ENCODE measurements at places on chromosomes 2 and 18.

DNA sequence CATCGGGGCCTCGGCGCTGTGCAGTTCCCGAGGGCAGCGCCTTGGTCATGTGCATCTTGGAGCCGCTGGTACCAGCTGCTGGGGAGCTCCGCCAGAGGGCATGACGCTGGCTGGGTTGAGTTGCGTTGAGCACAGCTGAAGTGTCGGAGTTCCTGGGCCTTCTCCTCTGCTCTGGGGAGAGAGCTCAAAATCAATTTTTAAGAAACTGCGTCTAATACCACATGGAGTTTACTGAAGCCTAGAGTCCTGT lies 48.7 kb downstream of the GREB1 start:
- no peak for DNase-seq

GRCh38 chr2:48257456-48257855 lies 272.5 kb upstream of the STON1 start:
- DNase-seq = no peak

- no peak for DNase-seq
Observed at GRCh38 chr2:238476258-238476657, 49.5 kb downstream of the ASB1 start.

GRCh38 chr2:28004086-28004485 lies 113.6 kb downstream of the BABAM2 start:
- DNase-seq = no peak

DNA sequence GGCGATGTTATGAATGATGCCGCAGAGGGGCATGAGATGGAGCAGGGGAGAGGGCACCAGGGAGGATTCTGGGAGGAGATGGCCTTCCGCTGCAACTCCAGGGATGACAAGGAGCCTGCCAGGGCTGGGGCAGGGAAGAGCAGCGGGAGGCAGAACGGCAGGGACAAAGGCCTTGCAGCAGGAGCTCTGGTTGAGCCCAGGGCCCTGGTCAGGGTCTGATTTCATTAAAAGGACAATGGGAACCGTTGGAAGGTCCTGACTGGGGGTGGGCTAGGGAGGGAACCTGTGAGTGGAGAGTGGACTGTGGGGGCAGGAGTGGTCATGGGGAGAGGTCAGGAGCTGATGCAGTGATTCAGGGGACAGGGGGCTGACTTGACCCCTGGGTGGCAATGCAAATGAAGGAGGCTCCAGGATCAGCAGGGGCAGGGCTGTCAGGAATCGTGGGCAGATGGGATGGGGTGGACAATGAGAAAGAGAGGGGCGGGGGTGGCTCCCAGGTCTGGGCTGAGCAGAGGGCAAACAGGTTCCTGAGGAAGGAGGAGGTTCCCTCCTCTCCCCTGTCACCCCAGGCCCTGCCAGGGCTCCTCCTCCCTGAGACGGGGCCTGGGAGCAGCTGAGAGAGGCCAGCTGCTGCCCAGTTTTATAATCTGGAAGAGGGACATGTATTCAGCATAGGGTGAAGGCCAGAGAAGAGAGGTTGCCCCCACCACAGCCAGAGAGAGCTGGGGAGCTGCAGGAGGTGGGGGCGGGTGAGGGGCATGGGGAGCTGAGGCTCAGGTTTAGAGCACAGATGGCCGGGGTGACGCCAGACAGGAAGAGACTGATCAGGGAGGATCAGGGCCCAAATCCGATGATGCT lies 7.3 kb upstream of the DUSP2 start:
- DNase-seq = no peak

DNA sequence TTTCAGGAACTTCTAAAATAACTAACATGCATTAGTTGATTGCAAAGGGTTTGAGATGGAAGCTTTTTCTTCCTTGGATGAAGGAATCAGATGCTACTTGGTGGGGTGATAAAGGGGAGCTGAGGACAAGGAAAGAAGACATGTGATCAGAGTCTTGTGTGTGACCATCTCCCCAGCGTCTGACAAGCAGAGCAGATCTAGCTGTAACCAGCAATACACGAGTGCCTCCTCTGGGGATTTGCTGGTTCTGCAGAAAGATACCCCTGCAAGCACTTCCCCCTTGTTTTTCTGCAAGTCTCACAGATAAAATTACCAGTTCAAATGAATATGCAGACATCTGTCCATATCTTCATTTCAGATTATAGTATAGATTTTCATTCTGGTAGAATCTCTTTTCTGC lies 2.7 kb downstream of the CDH7 start:
- no peak for DNase-seq

GRCh38 chr2:231250698-231251097 lies 52.3 kb downstream of the ARMC9 start:
- DNase-seq = no peak

GRCh38 chr2:60671966-60672365 lies 84.1 kb upstream of the PAPOLG start:
- no peak for DNase-seq

GRCh38 chr2:105883911-105884694 lies 139.4 kb downstream of the NCK2 start:
- DNase-seq = no peak

DNA sequence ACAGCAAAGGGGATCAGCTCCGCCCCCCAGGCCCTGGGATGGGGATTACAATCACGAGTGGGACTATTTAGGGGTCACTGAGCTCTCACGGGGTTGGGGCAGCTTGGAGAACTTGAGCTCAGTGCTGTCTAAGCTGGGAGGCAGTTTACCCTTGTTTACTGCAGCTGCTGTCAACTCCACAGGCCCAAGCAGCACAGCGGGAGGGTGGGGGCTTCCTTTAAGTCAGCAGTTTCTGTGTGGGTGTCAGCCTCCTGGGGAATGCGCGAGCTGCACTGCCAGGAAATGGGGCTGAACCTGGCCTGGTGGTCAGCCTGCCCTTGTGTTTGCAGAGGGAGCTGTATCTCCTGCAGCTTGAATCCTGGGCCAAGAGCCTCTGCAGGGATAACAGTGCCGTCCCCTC lies 29.8 kb downstream of the TOGARAM2 start:
- no peak for DNase-seq

DNA sequence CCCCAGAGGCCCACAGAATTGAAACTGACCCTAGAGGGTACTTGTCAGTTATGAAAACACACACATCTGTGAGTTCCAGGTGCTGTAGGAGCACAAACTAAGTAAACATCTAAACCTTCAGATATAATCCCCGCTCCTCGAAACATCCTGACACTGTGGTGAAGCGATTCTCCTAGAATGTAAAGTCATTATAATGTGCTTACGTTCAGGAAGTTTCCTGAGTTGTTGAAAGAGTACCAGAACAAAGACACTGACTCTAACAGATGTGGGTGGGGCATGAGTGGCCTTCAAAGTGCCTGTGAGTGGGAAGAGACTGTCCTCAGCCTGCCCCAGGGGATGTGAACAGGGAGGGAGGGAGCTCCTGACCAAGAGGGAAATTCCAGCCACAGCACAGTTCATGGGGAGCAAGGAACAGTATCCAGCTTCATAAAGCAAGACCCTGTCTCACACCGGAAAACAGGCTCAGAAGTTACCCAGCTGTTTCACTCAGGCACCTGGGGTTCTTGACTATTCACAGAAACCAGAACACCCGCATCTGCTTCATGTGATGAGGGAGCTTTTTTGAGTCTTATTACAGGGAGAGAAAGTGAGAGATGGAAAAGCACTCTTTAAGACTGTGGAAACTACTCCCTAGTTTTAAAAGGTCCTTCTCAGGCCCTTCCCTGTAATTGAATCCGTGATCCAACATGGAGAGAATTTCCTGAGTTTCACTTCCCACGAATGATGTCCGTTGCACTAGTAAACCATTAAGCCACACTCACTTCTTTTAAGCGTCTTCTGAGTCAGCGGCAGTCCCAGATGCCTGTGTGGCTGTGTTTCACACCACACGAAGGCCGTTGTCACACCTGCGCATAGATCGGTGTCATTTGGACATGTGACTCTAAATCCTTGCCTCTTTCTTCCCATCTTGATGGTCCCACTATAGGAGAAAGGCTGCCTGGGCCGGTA lies 88.6 kb upstream of the EML6 start:
- no peak for DNase-seq

DNA sequence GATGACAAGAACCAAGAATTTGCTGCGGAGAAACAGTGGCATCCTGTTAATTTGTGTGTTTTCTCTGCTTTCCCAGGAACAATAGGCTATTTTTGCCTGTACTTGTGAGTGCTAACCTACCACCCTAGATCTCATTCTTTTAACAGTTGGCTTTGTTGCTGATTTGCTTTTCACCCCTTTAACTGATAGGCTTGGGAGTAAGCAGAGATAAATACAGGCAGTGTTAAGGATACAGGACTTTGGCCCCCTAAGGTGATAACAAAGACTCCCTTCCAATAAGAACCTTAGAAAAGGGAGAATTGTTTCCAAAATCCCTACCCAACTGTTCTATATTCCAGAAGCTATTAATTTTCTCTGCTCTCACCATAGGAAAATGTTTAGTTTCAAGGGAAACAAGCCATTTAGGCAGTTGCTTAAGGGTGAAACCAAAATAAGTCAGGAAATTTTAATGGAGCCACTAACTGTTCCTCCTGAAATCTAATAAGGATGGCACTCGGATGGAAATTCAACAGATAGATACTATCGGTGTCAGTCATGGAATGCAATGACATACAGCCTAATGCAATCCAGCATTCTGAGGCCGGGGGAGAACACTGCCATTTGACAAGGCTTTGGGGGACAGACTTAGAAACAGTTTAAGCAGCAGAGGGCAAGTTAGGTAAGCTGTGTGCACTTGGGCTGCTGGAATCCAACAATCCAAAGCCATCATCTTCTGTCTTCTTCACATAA lies 238.8 kb downstream of the RNF152 start:
- no peak for DNase-seq

DNA sequence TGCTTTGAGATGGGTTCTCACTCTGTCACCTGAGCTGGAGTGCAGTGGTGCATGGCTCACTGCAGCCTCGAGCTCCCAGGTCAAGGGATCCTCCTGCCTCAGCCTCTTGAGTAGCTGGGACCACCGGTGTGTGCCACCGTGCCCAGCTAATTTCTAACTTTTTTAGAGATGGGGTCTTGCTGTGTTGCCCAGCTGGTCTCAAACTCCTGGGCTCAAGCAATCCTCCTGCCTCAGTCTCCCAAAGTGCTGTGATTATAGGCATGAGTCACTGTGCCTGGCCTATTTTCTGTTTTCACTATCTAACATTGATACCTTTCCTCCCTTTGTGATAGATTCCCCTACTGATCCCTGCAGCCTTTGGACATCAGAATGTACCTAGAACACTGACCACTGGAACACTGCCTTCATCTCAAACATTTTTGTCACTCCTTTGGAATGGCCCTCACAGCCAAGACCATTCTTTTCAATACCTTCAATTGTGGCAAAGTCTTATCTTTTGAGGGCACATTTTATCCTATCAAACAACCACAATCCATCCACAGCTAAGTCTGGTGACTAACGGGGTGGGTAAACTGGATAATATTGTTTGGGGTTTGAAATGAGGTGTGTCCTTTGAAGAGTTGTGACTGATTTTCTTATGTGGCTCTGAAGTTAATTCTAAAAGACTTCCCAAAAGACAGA lies 43.7 kb downstream of the EPAS1 start:
- no peak for DNase-seq

- no peak for DNase-seq
Observed at GRCh38 chr2:10482913-10483312, 34.8 kb upstream of the ODC1 start.

- no peak for DNase-seq
Observed at GRCh38 chr2:186903216-186903615, 54.2 kb upstream of the ZSWIM2 start.

DNA sequence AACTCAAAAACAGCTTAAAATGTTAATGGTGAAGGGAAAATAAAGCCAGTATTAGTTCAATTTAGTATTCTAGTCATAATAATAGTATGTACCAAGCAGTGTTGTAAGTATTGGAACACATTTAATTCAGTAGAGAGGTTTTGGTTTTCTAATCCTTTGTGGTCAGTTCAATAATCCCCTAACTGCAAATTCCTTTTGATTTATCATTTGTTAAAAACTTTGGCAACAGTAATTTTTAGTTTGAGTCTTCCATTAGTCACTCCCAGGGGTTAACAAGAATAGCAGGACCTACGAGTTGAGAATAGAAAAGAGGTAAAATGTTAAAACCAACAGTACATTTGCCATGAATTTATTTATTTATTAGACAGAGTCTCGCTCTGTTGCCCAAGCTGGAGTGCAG lies 10.7 kb downstream of the MRPL44 start:
- DNase-seq = no peak

DNA sequence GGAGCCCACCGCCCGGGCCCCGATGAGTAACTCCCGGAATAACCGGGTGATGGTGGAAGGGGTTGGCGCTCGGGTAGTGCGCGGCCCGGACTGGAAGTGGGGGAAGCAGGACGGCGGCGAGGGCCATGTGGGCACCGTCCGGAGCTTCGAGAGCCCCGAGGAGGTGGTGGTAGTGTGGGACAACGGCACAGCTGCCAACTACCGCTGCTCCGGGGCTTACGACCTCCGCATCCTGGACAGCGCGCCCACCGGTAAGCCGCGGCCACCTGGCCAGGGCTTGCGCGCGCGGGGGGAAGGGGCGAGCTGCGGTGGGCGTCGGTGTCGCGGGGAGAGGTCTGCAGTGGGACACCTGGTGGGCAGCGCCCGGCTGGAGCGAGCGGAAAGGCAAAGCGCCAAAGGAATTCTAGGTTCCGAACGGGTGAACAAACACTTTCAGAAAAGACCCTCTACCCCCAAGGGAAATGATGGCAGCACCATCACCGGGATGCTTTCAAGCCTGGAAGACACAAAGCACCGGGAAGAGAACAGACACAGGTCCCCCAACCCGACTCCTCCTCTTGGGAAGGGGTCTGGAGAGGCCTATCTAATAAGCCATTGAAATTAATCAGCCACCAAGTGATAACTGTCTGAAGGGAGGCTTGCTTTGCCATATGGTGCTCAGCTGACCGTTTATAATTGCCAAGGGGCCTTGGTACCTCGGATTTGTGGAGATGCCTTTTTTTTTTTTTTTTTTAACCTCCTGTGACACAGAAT lies 1.1 kb downstream of the MIB1 start:
- no peak for DNase-seq

GRCh38 chr2:230152334-230152733 lies 67.5 kb downstream of the SP110 start:
- DNase-seq = no peak

GRCh38 chr2:30318987-30319782 lies 87.9 kb downstream of the LBH start:
- no peak for DNase-seq

DNA sequence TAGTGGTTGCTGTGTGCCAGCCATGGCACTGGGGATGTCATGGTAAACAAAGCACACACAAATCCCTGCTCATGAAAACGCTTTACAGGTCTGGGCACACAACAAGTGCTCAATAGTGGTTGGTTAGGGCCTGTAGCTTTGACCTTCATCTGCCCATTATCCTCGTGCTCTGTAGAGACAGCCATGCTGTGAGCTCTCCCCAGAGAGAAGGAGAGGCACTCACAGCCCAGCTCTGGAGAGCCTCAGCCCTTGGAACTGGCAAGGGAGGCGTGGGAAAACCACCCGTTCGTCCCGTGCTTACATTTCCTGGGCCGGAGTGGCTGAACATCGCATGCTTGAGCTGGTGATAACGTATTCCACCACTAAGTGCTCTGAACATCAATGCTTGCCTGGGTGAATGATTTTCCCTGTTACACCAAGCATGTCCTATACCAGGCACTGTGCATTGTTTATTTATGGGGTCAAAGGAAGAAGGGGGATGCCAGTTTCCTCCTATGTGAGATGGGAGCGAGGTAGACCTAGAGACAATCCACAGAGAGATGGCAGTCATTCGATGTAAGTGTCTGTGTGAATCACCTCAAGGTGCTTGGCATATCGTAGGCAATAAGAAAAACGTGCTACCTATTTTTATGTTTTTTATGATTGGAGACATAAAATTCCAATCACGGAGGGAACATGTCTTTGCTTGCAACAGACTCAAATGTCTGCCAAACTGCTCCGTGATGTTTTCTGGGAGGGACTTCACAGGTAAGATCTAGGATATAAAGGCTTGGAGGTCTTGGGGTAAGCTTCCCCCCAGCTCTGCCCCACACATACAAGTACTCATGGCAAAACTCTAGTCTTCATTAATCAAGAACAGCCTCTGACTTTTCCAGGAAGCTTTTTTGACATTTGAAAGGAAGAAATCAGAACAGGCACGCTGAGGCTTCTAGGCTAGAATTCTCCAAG lies 75.5 kb downstream of the DDX1 start:
- no peak for DNase-seq

Measured in stimulated activated CD8-positive, alpha-beta memory T cell treated with anti-CD3 and anti-CD28 coated beads, Interleukin-4, amount 100 ng/mL, for 4 hours (primary cell).